ENCODE measurements at places on chromosomes 16 and 17. TPM values are rescaled to one million over a fixed set of nuclear protein-coding genes. Genes with fewer than 3 reads are reported as not detected.
A peak's percentile ranks its signal among the peaks of the same experiment; 100 is the strongest.

The TMIGD1 gene
- total RNA-seq = not detected

The IGSF6 gene
- not detected for total RNA-seq

The TERB1 gene
- total RNA-seq = not detected

The GNAO1 gene
- 22.9 TPM for total RNA-seq

DNA sequence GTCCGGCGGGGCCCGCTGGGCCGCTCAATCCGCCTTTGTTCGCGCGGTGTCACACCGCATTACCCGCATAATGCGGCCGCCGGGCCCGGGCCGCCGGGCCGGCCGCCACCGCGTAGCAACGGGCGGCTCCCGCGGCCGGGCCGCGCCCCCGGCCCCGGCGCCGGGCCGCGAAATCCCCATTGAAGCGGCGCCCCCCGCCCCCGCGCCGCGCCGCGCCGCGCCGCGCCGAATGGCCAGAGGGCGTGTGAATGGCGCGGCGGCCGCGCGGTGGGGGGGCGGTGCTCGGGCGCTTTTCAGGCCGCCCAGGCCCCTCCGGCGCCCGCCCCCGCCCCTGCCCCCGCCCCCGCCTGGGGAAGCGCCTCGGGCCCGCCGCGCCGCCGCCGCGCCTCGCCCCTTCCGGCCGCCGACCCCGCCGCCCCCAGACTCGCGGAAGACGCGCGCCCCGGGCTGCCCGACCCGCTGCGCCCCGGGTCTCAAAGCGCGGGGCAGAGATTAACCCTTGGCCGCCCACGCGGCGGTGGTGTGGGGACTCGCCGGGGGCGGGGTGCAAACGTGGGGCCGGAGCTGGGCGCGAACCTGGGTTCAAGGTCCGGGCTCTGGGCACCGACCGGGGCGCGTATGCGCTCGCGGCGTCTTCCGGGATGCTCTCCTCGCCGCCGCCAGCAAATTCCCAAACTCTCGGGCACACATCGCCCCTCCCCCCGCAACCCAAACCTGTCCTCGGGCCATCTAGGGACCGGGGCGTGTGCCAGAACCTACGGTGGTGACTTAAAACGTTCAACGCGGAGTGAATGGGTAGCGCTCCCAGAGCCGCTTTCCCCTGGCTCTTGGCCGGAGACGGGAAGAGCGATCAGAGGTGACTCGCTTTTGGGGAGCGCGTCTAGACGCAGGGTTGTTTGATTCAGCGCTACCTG lies 46.7 kb downstream of the WNT3 start:
- peaks cover 78% of the 10 kb centered on the region for H3K27me3 ChIP-seq
- H3K4me1 ChIP-seq = peaks cover 40% of the 10 kb centered on the region
- H3K36me3 ChIP-seq = peaks cover 20% of the 10 kb centered on the region
- peak; percentile 81 for DNase-seq

DNA sequence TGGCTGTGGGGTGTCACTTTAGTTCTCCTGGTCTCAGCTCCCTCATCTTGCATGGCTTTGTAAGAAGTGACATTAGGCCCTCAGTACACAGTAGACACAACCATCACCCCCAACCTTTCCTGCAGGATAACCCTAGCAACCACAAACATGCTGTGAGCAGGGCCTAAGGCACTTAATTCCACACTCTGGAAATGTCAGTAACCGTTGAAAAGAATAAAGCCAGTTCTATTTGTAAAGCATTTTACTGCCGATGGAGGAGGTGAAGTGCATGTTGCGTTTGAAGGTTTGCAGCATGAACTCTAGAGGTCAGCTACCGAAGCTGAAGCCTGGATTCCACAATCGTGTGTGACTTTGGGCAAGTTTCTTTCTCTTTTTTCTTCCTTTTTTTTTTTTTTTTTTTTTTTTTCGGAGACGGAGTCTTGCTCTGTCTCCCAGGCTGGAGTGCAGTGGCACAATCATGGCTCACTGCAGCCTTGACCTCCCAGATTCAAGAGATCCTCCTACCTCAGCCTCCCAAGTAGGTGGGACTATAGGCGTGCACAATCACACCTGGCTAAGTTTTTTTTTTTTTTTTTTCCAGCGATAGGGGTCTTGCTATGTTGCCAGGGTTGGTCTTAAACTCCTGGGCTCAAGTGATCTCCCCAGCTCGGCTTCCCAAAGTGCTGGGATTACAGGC lies 26.1 kb upstream of the TOB1 start:
- H3K36me3 ChIP-seq = no peaks in the 10 kb centered on the region
- H3K4me1 ChIP-seq = peaks cover 38% of the 10 kb centered on the region
- no peak for DNase-seq
- peaks cover 3% of the 10 kb centered on the region for H3K27me3 ChIP-seq
- H3K27ac ChIP-seq = no peak overlapping the region

The PMFBP1 gene
- 3.4 TPM for total RNA-seq

DNA sequence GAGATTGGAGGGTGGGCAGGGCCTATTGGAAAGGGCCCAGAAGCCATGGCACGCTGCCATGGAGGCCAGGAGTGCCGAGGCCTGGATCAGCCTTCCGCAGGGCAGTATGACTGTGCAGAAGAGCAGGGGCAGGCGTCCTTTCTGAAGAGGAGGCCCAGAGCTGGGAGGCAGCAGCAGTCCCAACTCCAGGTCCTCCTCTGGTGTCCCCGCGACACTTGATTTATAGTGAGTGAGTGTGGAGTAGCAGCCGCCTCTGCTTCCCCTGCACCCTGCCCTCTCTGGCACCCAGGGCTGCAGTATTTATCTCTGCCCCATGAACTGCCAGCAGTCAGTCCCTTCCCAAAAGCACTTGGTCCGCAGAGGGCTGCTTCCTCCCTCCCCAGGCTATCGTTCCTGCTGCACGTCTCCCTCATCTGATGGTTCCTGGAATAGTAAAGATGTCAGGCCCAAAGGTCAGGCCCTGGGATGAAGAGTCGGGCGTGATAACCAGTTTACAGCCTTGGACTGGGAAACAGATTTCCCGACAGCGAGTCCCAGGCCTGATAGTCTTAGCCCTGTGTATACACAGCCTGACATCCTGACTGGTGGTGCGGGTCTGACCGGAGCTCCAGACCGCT lies 32.9 kb downstream of the PGS1 start:
- H3K4me1 ChIP-seq = peaks cover 17% of the 10 kb centered on the region
- H3K4me3 ChIP-seq = no peak overlapping the region
- no peaks in the 10 kb centered on the region for H3K27me3 ChIP-seq
- peaks cover 8% of the 10 kb centered on the region for H3K36me3 ChIP-seq

- H3K27ac ChIP-seq = no peak overlapping the region
- H3K4me3 ChIP-seq = no peak overlapping the region
- DNase-seq = no peak
- H3K36me3 ChIP-seq = no peaks in the 10 kb centered on the region
- peaks cover 4% of the 10 kb centered on the region for H3K27me3 ChIP-seq
- no peaks in the 10 kb centered on the region for H3K4me1 ChIP-seq
These were observed 1.6 kb downstream of the HP start for GRCh38 chr16:72055911-72056310.

The ABCC3 gene
- total RNA-seq = 0.99 TPM

The C1QTNF8 gene
- 0.13 TPM for total RNA-seq

- no peak for DNase-seq
- H3K27ac ChIP-seq = peak overlapping the region; percentile 65
- H3K4me3 ChIP-seq = no peak overlapping the region
- H3K4me1 ChIP-seq = peaks cover 48% of the 10 kb centered on the region
These were observed 24.3 kb downstream of the LITAF start for GRCh38 chr16:11562411-11562810.

The PIGW gene
- total RNA-seq = 15.1 TPM

The TMC8 gene
- total RNA-seq = 3.1 TPM

- H3K4me1 ChIP-seq = 0 out of 2 replicates have a peak, but pooled peaks cover under 1% of the 10 kb centered on the region
- no peaks in the 10 kb centered on the region for H3K36me3 ChIP-seq
- H3K4me3 ChIP-seq = no peak overlapping the region
- DNase-seq = no peak
- H3K27ac ChIP-seq = no peak overlapping the region
These were observed 358.0 kb downstream of the C16orf95 start for GRCh38 chr16:86959091-86959651.

DNA sequence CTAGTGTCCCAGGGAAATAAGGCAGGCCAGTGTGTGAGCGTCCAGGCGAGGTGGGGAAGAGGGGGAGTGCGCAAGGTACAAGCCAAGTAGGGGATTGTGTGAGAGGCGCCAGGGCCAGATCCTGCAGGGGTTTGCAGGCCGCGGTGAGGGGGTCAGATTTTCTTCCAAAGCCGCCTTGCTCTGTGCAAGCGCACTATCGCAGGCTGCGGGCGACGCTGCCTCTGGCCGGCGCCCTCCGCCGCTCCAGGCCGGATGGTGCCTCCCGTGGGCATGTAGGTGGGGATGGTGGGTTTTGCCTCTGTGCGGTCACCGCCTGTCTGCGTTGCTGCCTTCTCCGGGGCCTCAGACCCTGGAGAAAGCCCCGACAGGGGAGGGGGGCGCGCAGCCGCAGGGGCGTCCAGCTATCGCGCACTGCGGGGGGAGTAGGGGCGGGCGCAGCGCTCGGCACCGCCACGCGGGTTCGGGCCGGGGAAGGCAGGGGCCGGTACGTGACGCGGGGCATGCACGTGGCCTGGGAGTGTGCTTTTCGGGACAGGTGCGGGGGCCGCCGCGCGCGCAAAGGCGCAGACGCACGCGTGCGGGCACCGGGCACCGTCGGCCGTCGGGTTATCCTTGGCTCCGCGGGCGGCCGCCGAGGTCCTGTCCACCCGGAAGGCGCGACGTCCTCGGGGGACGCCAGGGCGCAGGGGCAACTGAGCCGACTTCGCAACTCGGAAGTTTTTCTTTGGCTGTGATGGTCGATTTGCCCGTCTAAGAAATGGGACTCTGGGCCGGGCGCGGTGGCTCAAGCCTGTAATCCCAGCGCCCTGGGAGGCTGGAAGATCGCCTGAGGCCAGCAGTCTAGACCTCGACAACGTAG lies 1.1 kb upstream of the HAPSTR1 start:
- peaks cover 25% of the 10 kb centered on the region for H3K36me3 ChIP-seq
- H3K27me3 ChIP-seq = no peaks in the 10 kb centered on the region
- DNase-seq = peak; percentile 59
- H3K4me3 ChIP-seq = peak overlapping the region; percentile 73
- peak overlapping the region; percentile 72 for H3K27ac ChIP-seq
- peaks cover 26% of the 10 kb centered on the region for H3K4me1 ChIP-seq

GRCh38 chr16:31471875-31472708 lies at the start of gene TGFB1I1:
Gene TGFB1I1 (plus strand): TSS chr16:31472152. CDS start chr16:31472189, 37 bp downstream.
- no peak within 1 kb of the TSS for H3K27ac ChIP-seq
- peak within 1 kb of the TSS; percentile 82 for H3K4me3 ChIP-seq
- peak; percentile 59 for DNase-seq
- peaks cover 10% of the 10 kb centered on the region for H3K4me1 ChIP-seq
- no peaks in the 10 kb centered on the region for H3K36me3 ChIP-seq

DNA sequence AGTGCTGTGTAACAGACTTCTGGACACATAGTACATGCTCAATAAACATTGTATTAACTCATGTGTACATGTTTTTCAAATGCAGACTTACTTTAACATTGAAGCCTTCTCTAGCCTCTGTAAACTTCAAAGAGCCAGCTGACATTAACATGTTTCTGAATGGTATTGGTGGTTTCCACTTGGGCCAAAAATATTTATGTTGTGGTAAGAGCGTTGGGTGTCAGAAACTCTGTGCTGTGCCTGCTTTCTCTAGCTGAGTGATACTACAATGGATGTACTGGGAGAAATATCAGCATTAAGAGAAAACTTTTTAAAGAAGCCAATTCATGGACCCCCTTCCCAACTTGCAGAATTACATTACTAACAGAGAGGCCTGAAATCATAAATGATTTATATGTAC lies 1951.7 kb downstream of the TP53TG3F start:
- H3K27ac ChIP-seq = no peak overlapping the region
- no peak overlapping the region for H3K4me3 ChIP-seq
- H3K27me3 ChIP-seq = peaks cover 4% of the 10 kb centered on the region
- no peaks in the 10 kb centered on the region for H3K4me1 ChIP-seq
- DNase-seq = no peak

The INCA1 gene
- total RNA-seq = 1.1 TPM

DNA sequence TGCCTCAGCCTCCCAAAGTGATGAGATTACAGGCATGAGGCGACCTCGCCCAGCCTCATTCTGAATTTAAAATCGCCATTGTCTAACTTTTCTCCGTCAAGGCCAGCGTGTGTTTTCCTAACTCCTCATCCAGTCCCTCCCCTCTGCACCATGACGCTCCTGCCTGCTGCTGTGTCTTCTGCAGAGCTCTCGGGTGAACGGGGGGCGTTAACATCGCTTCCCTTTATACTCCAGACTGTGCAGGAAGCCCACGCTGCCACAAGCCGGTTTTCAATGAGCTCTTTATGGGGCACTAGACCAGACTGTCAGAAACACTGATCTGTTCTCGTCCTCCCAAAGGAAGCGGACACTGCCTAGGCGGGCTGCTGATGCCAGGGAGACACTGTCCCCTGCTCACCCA lies 13.2 kb downstream of the AANAT start:
- H3K4me3 ChIP-seq = no peak overlapping the region
- no peaks in the 10 kb centered on the region for H3K4me1 ChIP-seq
- no peaks in the 10 kb centered on the region for H3K36me3 ChIP-seq
- DNase-seq = no peak

DNA sequence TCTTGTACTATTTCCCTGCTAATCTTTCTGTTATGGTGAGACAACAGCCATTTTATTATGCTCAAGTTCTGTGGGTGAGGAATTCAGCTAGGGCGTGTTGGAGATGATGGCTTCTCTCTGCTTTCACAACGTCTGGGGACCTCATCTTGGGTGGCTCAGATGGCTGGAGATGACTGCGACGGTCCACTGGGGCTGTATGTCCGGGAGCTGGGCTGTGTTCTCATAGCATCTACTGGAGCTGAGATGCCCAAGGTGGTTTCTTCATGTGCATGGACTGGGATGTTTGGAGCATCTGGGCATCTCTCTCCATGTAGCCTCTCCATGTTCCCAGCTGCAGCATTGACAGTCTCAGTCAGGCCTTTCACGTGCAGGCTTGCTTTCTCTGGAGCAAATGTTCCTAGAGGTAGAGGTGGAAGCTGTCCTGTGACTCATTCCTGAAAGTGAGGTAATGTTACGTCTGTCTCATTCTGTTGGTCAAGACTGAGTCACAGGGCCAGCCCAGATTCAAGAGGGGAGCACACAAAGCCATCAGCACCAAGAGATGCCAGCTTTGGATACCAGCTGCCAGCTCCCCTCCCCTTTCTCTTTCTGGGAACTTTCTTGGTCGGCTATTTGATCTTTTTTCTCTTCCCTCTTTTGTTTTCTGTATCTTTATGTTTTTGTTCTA lies 96.2 kb downstream of the RAP1GAP2 start:
- H3K27ac ChIP-seq = peak overlapping the region; percentile 57
- no peak overlapping the region for H3K4me3 ChIP-seq
- DNase-seq = no peak

The RNF222 gene
- not detected for total RNA-seq

The KRTAP1-4 gene
- not detected for total RNA-seq

The PDP2 gene
- total RNA-seq = 27.0 TPM

The PRKCB gene
- total RNA-seq = 11.3 TPM

The ATP2C2 gene
- 4.3 TPM for total RNA-seq

The TBC1D3B gene
- total RNA-seq = 6.3 TPM

DNA sequence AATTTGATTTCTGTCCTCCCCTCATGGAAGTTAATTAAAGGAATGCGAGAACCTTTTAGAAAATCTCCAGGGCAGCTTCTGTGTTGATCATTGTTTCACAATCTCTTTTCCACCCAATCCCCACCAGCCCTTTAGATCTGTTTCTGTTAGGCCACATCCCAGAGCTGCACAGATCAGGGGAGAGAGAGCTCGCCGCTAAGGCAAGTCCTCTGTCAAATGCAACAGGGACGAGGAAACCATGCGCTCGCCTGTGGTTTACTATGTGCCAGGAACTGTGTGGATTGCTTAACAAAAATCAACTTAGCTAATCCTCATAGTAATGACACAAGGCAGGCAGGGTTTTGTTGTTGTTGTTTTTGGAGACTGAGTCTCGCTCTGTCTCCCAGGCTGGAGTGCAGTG lies 115.4 kb downstream of the SALL1 start:
- no peak for DNase-seq
- H3K4me1 ChIP-seq = peaks cover 31% of the 10 kb centered on the region
- no peaks in the 10 kb centered on the region for H3K36me3 ChIP-seq
- no peaks in the 10 kb centered on the region for H3K27me3 ChIP-seq
- H3K4me3 ChIP-seq = no peak overlapping the region

- no peak for DNase-seq
- H3K36me3 ChIP-seq = no peaks in the 10 kb centered on the region
- H3K27me3 ChIP-seq = no peaks in the 10 kb centered on the region
- no peak overlapping the region for H3K4me3 ChIP-seq
These were observed 58.1 kb downstream of the ZFHX3 start for GRCh38 chr16:72989579-72990551.

Data from WTC11 (cell line).